ENCODE measurements at places on chromosomes 2 and 18. TPM values are rescaled to one million over a fixed set of nuclear protein-coding genes. Genes with fewer than 3 reads are reported as not detected.
A peak's percentile ranks its signal among the peaks of the same experiment; 100 is the strongest.

The CFAP65 gene
- not detected for total RNA-seq

GRCh38 chr2:238449241-238449640 lies 22.5 kb downstream of the ASB1 start:
- H3K27ac ChIP-seq = no peak overlapping the region
- DNase-seq = no peak
- no peaks in the 10 kb centered on the region for H3K4me1 ChIP-seq
- no peaks in the 10 kb centered on the region for H3K27me3 ChIP-seq
- no peak overlapping the region for H3K4me3 ChIP-seq

The RAB6C gene
- not detected for total RNA-seq

DNA sequence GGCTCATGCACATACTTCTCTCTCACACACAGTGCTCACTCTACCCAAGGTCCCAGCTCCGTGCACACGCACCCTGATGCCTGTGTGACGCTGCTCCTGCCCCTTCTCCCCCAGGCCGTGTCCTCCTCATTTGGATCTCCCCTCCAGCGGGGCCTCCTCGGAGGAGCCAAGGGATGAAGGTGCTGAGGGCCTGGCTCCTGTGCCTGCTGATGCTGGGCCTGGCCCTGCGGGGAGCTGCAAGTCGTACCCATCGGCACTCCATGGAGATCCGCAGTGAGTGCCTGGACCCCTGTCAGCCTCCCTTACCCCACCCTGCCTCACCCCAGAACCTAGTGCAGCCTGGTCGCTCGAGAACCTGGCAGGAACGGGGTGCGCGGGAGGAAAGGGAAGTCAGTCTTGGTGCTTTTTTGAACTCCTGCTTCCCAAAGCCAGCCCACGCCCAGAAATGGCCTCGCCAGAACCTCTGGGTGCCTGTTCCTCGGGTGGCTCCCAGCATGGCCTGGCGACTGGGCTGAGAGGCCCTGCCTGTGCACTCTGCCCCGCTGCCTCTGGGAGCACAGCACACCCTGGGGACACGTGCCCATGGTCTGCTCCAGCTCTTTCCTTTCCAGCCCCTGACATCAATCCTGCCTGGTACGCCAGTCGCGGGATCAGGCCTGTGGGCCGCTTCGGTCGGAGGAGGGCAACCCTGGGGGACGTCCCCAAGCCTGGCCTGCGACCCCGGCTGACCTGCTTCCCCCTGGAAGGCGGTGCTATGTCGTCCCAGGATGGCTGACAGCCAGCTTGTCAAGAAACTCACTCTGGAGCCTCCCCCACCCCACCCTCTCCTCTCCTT lies at the start of gene PRLH:
TSS of gene PRLH (plus strand) at position 174 of the 835 bp plus-strand sequence. CDS start at position 174, 0 bp downstream.
- no peak for DNase-seq
- H3K4me3 ChIP-seq = no peak within 1 kb of the TSS
- H3K27ac ChIP-seq = no peak within 1 kb of the TSS

The SCN3A gene
- total RNA-seq = not detected

The MAL gene
- 264 TPM for total RNA-seq

GRCh38 chr18:54673936-54674335 lies 82.9 kb downstream of the DYNAP start:
- no peaks in the 10 kb centered on the region for H3K36me3 ChIP-seq
- H3K4me3 ChIP-seq = no peak overlapping the region
- H3K27me3 ChIP-seq = peaks cover 5% of the 10 kb centered on the region
- H3K27ac ChIP-seq = no peak overlapping the region

GRCh38 chr18:7848054-7848412 lies 280.9 kb downstream of the PTPRM start:
- no peaks in the 10 kb centered on the region for H3K27me3 ChIP-seq
- DNase-seq = no peak
- H3K4me1 ChIP-seq = no peaks in the 10 kb centered on the region
- no peak overlapping the region for H3K27ac ChIP-seq

DNA sequence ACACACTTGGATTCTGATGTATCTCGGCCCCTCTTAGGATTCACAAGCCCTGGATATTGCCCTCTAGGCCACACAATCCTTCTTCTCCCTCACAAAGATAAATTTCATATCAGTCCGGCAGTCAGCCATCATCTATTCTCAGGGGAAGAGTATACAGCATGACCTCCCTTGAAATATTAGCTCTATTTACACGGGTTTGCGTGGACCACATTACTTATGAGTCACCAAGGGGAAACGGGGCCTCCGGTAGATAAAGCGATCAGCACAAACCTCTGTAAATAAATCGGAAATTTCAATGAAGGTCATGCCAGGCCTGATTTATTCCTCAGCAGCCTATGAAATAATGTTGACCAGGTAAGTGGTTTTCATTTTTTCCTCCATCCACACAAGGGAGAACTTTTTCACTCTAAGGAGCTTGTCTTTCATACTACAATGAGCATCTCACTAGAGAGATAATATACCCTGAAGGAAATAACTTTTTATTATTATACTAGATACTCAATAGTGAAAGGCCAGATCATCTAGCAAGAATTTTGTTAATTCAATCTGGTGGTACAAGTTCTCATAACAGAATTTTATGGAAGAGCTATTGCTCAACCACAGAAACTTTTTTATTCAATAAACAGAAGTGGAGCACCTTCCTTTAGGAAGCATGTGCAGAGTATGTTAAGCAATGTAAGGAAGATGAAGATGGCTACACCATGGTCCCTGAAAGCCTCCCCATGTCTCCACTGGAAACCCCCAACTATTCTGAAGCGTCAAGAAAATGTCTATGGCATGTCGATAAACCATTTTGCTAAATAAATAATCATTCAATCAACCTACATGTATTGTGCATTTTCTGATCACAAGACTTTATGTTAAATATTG lies 125.2 kb upstream of the PIK3C3 start:
- H3K27me3 ChIP-seq = no peaks in the 10 kb centered on the region
- H3K4me1 ChIP-seq = no peaks in the 10 kb centered on the region
- H3K4me3 ChIP-seq = no peak overlapping the region
- no peak for DNase-seq
- H3K36me3 ChIP-seq = no peaks in the 10 kb centered on the region

DNA sequence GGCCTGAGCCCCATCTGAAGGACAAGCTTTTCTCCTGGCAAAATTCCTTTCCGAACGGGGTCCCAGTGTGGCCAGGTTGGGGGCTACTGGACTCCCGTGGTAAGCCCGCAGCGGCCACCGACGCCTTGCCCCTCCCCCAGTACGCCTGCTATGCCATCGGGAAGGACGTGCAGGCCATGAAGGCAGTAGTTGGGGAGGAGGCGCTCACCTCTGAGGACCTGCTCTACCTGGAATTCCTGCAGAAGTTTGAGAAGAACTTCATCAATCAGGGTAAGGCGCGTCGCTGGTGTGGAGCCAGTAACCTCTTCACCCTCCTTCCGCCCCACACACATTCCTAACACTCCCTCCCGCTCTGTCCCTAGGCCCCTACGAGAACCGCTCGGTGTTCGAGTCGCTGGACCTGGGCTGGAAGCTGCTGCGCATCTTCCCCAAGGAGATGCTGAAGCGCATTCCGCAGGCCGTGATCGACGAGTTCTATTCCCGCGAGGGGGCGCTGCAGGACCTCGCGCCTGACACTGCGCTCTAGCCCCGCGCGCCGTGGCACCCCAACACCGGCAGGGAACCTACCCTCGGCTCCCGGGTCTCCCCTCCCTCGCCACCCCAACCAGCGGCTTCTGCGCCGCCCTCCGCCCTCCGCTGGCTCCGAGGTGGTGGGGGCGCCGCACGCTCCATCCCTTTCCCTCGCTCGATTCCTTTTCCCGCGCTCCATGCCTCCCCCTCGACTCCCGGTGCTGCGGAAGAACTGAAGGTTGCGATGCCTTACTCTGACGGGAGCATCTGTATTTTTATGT lies 13.6 kb upstream of the ANKRD53 start:
- no peak overlapping the region for H3K27ac ChIP-seq
- peaks cover 9% of the 10 kb centered on the region for H3K4me1 ChIP-seq
- DNase-seq = peak; percentile 73
- no peaks in the 10 kb centered on the region for H3K36me3 ChIP-seq

All from activated T-helper 1 cell treated with anti-CD3 and anti-CD28 coated beads, Interleukin-12 subunit alpha, Interleukin-12 subunit beta, Interleukin-2, Interleukin-4 antibody, amounts not matched to agents 30 ng/mL and 10 ng/mL and 1 ng/mL, durations not matched to agents 14 hours and 24 hours and 36 hours (primary cell).